ENCODE measurements at places on chromosomes 1 and 21. TPM values are rescaled to one million over a fixed set of nuclear protein-coding genes. Genes with fewer than 3 reads are reported as not detected.

SLAMF9 gene
- not detected for polyA plus RNA-seq

DNA sequence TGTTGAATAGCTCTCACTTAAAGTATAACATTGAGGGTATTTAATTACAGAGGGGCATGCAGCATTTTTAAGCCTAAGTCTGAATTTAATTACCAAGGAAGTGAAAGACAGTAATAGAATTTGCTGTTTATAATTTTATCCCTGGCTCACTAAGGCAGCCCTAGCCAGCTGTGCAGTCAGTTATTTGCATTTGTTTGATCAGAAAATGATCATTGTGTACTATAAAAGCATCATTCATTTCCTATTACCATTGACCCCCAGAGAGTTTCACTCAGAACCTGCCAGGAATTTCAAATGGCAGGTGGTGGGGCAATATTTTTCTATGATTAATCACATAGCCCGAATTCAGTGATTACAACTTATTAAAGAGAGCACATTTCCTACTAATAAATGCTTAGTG is 277.1 kb upstream of the KAZN start:
- DNase-seq, result no peak

- no peak for DNase-seq
These were observed 16.5 kb downstream of the PTCH2 start for GRCh38 chr1:44826375-44827196.

DNA sequence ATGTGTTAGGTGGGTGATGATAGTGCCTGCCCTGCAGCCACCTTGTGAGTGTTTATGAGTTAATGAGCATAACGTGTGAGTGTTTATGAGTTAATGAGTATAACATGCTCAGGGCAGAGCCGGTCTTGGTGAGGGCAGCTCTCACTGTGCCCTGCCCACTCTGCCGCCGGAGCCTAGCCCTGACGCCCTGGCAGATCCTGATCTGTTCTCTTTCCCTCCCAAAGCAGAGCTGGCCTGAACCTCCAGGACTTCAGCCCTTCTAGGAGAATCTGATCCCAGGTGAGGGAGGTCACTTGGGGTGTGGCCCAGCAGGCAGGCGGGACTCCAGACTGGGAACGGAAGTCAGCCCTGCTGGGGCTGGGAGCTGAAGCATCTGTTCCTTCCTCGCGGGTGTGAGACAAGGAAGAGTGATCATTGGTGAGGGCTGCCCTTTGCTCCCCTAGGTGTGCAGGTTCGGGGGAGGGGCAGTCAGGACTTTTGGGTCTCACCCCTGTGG is 5.7 kb downstream of the FBLIM1 start:
- no peak for DNase-seq

DNA sequence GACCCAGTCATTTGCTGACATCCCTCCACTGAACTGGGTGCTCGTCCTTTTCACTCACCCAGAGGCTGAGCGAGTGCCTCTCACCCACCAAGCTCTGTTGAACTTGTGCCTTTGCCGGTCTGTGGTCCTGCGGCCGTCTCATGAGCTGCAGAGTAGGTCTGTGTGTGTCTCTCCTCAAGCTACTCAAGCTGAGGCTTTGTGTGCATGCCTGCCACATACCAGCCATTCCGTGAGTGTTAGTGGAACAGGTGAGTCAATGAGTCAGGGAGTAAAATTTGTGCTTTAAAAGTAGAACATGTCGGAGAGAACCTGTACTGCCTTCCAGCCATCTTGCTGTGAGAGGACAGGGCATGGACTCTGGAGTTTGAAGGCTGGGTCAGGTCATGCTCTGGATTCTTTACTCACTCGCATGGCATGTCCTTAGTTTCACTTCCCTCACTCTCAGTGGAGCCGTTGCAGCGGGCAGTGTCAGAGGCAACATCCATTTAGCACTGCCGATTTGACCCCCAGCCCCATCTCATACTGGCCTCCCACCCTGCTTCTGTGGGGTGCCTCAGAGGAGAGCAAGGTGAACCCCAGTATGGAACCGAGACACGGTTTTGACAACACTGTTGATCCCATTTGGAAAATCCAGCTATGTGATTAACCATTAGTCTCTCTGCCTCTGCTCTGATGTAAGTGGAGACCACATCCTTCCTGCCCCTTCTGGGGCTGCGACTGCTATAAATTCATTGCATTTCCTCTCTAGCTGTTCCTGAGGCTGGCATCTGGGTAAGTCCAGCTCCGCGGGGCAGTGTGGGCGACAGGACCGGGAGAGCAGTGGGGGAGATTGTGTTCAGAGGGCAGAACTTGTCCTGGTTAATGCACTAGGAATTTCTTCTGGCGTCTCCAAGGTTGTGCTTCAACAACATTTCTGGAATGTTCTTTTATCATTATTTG is at the start of gene NLRP3:
TSS of gene NLRP3 (plus strand) at position 751 of the 939 bp plus-strand sequence. CDS start 2,628 bp downstream, outside the sequence.
- DNase-seq, result no peak

Data from BJ (cell line).